Fibroblast of the aortic adventitia (primary cell): ENCODE measurements at places on chromosomes 4 and X. TPM values are rescaled to one million over a fixed set of nuclear protein-coding genes. Genes with fewer than 3 reads are reported as not detected.

GRCh38 chr4:129490516-129490915 is 394.6 kb downstream of the C4orf33 start:
- DNase-seq = no peak

The TAPT1 gene
- total RNA-seq = 11.5 and 21.1 TPM in 2 replicates

GRCh38 chrX:35670889-35671288 is 127.3 kb upstream of the MAGEB16 start:
- no peak for DNase-seq

GRCh38 chr4:78622253-78622979 is 70.8 kb downstream of the ANXA3 start:
- DNase-seq = peak; percentile 42

The IL1RAPL2 gene
- total RNA-seq = 0.27 TPM in 1 of 2 replicates, not detected in the other

DNA sequence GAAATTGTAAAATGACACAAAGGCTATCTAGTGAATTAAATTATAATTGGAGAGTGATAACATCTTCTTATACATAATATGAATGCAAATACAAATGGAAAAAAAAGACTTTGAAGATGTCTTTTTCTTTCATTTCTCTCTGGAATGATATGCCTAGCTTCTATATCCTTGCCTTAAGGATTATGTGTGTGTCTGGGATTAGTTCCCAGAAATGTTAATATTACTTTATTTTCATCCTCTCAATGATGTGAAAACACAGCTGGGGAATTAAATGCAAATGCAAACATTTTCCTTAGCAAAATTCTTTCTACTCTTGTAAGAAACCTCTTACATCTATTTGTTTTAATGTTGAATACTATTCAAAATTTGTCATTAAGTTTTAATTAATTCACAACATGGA is 441.9 kb downstream of the FSTL5 start:
- no peak for DNase-seq

- DNase-seq = no peak
Observed at GRCh38 chr4:102477657-102478056, 23.5 kb upstream of the NFKB1 start.

The CXCL3 gene
- 0.09 TPM in 1 of 2 replicates, not detected in the other for total RNA-seq

The SLC2A9 gene
- total RNA-seq = 0.74 and 0.90 TPM in 2 replicates

- no peak for DNase-seq
Observed at GRCh38 chr4:165454426-165454825, 75.6 kb downstream of the CPE start.

DNA sequence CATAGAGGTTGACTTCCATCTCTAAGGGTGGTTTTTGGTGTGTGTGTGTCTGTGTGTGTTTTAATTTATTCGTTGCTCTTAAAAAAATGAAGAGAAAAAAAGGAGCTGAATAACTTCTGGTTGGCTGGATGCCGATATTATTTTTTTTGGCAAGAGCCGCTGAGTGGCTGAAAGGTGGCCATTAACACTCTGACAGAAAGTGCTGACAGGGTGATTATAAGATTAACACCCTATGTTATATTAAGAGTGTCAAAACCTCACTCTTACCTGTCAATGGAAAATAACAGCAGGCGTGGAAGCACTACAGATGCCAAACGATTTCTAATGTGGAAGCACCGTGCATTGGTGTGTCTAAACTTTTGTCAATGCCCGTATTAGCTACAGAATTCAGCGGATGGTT is 622.5 kb downstream of the ANKRD50 start:
- DNase-seq = no peak

- DNase-seq = no peak
Observed at GRCh38 chrX:119726900-119727555, 31.4 kb upstream of the SOWAHD start.

DNA sequence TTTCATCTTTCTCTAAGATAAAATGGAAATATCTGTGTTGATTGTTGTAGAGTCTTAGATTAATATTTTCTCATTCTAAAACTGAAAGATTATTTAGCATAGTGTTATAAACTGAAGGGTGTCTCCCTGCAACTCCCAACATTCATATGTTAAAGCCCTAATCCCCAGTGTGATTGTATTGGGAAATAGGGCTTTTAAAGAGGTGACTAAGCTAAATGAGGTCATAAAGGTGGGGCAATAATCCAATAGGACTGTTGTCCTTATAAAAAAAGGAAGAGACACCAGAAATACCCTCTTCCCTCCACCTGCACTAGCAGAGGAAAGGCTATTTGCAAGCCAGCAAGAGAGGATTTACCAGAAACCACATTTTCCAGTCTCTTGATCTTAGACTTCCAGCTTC is 1626.4 kb downstream of the C4orf33 start:
- DNase-seq = no peak

- DNase-seq = no peak
Observed at GRCh38 chr4:88860586-88860985, 163.0 kb upstream of the NAP1L5 start.
